NCI-H748 treated with DMSO at 0.1 percent for 48 hours (cell line): ENCODE measurements at places on chromosomes 1 and 21.

GRCh38 chr21:42193131-42193671 lies 25.7 kb upstream of the ABCG1 start:
- no peak for DNase-seq

DNA sequence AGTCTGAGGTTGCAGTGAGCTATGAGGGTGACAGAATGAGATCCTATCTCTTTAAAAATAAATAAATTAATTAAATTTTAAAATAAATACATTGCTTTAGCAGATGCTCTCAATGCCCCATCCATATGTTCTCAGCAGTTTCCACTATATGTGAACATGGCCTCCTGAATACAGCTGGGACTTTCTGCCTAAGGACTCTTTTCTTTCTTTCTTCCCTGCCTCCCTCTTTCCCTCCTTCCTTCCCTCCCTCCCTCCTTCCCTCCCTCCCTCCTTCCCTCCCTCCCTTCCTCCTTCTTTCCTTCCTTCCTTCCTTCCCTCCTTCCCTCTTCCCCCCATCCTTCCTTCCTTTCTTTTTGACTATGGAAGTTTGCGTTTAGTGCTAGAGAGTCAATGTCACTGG lies 10.2 kb upstream of the GRIK1 start:
- no peak for DNase-seq

DNA sequence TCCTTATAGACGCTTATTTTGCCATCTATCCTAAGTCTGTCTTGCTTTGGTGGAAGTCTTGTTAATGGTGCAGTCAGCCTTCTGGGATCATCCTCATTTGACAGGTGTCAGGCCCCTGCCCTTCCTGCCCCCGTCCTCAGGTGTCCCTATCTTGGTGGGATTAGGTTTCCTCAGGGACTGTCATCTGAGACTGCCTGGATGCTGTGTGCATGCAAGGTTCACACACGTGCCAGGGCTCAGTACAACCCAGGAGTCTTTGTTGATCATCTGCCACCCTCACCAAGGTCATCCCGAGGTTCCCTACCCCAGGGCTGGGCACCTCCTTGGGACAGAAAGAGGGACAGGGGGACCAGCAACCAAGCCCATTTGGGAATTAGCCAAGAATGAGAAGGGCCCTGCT lies 18.0 kb downstream of the PADI2 start:
- DNase-seq: no peak

DNA sequence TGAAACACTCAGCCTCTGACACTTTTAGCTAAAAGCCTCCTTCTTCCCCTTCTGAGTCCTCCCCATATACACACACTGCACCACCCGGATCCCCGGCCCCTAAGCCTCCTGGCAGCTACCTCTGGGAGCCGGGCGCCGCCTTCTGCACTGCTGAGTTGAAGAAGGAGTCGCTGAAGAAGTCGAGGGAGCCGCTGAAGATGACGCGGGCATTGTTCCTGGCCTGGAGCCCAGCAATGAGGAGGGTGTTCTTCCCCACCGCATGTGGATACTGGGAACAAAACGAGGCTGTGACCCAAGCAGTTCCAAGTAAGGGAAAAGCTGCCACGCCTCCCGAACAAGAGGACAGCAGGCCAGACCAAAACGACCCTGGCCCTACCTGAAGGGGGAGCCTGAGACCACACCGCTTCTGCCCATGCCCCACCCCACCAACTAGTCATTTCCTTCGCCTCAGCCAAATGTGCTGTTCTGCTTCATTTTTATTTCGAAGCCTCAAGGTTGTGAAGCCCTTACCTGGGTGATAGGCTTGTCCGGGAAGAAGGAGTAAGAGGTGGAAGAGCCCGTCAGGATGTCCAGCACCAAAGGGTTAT lies 7.0 kb downstream of the DDOST start:
- no peak for DNase-seq

GRCh38 chr1:158328426-158328825 lies 2.9 kb downstream of the CD1B start:
- no peak for DNase-seq

DNA sequence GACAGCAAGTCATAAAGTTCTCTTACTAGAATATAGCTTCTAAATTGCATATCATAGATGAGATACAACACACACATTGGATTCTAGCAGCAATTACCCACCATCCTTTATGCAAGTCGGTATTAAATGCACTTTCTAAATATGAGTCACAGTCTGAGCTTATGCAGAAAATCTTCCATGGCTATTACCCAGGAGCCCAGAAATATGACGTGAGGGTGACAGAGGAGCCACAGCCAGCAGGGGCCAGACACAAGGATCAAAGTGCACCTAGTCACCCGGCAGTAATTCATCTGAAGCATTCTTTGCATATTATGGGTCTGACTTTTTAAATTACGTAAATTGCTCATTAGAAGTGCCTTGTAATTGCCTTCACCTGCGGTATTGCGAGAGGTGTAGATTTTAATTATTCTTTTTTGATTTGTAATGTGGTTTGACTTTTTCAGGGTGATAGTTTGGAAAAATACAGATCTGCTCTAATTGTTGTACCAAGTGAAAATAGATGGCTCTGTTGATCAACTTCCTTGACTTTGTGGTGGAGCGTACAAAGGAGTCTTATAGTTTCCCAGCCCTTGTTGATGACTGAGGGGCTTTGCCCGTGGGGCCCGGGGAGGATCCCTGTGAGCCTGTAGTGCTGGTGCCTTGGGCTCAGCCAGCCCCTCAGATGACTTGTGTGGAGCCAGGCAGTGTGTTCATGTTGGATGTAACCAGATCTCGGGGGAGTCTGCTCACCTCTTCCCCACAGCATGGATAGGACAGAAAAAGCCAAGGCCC lies 470.0 kb upstream of the VAMP3 start:
- DNase-seq: no peak

DNA sequence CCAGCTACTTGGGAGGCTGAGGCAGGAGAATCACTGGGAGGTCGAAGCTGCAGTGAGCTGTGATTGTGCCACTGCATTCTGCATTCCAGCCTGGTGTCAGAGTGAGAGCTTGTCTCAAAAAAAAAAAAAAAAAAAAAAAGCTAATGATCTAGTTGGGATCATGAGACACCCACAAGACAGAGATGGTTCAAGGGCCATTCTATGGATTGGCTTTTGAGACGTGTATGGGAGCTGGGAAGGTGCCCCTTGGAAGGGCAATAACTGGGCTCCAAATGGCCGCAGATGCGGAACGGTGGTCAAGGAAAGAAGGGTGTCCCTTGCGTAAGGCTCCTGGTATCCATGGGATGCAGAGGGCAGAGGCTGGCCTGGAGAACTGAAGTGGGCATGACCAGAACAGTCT lies 6.8 kb upstream of the ADAM15 start:
- DNase-seq: no peak

- DNase-seq: no peak
Measured at GRCh38 chr1:162360237-162360873, 16.3 kb downstream of the SPATA46 start.

- DNase-seq: peak; percentile 21
Measured at GRCh38 chr1:229778794-229779193, 152.7 kb downstream of the URB2 start.

DNA sequence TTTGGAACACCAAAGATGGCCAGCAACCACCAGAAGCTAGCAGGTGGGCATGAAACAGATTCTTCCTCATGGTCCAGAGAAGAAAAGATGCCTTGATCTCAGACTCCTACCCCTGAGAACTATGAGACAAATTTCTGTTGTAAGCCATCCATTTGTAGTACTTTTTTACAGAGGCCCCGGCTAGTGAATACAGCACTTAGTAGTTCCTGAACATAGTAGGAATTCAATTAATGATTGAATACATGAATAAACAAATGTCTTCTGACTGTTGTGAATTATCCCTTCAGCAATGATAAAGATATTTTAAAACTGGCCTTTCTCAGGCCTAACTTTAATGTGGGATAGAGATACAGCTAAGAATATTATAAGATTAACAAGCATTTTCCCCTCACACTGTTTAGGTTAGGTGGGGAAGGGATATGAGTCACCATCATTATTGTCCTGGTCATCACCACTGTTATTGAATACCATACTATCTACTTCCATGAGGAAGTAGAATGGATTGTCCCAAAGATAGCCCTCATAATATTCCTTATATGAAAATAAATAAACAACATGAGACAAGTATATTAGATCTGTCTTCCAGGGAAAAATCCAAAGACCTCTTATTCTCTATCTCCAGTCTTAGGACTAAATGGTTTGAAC lies 51.4 kb downstream of the ADCY10 start:
- no peak for DNase-seq
